BE2C (cell line): ENCODE measurements at places on chromosomes 11 and 22.

DNA sequence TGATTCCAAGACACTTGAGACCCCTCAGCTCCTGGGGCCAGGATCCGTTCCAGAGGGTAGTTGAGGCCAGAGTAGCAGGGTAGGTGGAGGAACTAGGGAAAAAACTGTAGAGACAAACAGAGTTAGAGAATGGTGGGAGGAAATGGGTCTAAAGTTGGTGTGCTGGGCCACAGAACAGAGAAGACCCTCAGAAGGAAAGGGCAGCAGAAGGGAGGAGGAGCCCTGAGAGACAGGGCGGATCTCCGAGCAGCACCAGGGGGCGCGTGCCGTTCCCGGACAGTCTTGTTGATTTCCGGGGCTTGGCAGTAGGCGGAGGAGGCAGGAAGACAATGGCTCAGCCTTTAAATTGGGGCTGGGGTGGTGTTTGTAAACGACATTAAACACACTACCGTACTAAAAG, 2.4 kb upstream of the CECR2 start:
- peak; percentile 47 for DNase-seq

DNA sequence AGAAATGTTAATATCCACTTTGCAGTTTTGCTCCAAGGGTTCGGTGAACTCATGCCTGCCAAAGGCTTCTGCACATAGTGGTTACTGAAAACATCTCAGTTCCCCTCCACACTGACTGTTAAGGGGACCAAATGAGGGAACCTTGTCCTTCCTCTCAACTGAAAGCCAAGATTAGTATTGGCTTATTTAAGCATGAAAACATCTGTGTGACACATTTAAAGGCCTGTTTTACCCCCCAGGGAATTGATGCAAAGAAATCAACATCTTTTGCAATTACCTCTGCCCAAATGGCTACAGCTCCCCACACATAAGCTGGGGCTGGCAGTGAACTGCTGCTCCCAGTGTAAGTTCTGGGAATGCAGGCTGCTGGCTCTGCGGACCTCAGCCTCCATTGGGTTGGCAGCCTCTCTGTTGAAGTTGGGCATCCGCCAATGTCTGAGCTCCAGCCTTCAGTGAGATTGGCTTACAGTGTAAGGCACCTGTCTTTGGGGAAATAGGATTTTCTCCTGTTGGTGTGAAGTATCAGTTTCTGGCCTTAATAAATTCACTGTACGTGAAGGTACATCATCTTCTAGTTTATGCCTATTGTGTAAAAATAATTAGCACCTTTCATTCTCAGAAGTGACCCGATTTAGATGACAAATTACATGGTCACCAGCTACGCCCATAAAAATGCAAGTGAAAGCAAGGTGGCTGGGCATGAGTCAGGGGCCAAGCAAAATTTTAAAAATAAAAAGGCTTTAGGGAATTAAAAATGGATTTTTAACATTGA, 213.4 kb upstream of the SYN3 start:
- DNase-seq, result no peak

DNA sequence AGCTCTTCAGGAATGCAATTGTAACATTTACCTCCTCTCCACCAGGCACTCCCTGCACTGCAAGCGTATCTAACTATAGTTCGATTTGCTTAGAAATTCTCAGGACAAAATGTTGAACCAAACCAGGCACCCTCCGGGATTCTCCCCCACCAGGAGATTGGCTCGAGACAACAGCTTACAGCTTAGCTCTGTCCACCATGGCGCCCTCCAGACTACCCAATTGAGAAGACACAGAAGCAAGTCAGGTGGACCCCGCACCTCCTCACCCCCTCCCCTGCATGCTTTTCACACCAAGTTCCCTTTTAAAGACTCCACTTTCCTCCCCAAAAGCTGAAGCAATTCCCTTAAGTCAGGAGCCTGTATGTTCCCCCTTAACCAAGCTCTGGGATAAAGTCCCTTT, 34.7 kb upstream of the RFPL3 start:
- no peak for DNase-seq

- no peak for DNase-seq
These were observed 14.0 kb downstream of the FAM118A start for GRCh38 chr22:45323695-45324094.

GRCh38 chr11:35330931-35331330, 88.4 kb downstream of the SLC1A2 start:
- no peak for DNase-seq

GRCh38 chr11:120801801-120802689, 221.9 kb upstream of the TBCEL start:
- peak; percentile 76 for DNase-seq

DNA sequence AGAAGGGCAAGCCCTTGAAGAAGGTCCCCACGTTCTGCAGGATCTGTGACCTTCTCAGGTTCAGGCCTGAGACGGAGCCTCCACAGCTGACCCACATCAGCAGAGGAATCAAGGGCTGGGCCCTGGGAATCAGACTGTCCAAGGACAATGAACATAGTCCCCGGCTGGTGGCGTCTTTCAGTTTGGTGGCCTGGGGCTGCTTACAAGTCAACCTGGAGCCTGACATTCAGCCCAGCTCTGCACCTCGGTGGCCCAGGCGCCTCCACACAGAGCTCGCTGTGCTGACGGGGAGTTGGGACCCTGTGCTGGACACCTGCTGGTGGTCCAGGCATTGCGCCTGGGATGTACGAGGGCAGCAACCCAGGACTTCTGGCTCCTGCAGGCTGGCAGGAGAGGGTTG, 523.5 kb downstream of the TBC1D22A start:
- no peak for DNase-seq

DNA sequence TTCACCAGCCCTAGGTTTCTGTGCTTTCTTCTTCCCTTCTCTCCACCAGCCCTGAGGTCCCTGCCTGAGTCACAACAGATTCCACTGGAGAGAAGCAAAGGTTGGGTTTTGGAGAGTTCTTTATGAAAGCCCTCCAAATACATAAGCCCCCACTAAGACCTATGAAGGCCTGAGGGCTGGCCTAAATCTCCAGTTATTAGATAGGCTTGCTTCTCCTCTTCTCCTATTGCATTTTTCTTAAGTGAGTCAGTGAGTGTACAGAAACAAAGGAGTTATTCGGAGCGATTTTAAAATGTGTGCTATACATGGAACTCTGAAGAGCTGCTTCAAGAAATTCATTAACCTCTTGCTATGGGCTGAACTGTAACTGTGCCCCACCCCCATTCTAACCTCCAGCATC, 1057.3 kb downstream of the OPCML start:
- no peak for DNase-seq

- no peak for DNase-seq
These were observed 6.5 kb downstream of the APOL2 start for GRCh38 chr22:36232715-36233401.

DNA sequence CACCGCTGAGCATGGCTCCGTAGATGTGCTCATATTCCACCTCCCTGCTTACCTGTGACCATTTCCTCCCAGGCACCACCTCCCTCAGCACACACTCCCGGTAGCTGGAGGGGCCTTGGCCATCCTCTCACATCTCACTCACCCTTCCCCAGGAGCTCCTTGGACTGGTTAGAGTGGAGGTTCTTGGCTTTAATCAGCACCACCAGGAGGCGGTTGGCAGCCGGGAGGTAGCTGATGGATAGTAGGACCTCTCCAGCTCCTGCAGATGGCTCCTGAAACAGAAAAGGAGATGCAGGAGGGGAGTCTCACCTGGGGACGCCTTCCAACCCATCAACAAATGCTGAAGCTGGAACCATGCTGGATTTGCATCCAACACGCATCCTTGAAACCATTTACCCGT, 39.9 kb downstream of the SYT13 start:
- DNase-seq, result no peak

DNA sequence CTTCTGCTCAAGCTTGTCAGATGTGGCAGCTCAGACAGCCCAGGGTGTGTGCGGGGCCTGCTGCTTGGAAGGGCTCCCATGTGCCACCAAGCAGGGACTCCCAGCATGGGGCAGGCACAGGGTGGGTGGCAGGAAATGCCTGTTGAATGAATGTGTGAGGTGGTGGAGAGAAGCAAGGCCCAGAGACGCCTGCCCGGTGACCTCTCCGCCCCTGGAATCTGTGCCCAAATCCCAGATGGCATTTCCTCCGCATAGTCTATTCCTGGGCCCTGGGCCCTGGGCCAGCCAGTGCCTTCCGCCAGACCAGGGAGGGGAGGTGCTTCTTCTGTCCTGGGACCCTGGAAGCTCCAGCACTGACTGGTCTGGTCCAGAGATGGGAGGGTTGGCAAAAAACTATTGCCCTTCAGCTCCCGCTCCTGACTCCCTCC, 3.7 kb downstream of the CST6 start:
- DNase-seq, result no peak
